CD4-positive, alpha-beta T cell treated with Interleukin-6 at 100 ng/mL for 8 hours (primary cell): ENCODE measurements at places on chromosomes 16 and 17.

DNA sequence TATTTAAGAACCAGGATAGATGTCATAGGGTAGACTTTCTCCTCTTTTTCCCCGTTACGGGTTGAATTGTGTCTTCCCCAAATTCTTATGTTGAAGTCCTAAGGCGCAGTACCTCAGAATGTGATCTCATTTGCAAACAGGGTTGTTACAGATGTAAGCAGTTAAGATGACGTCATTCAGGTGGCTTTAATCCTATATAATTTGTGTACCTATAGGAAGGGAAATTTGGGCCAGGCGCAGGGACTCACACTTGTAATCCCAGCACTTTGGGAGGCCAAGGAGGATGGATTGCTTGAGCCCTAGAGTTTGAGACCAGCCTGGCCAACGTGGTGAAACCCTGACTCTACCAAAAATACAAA is 99.5 kb upstream of the DHX40 start:
- no peak for DNase-seq

- no peak for DNase-seq
Measured at GRCh38 chr17:50850640-50851039, 15.3 kb downstream of the WFIKKN2 start.

DNA sequence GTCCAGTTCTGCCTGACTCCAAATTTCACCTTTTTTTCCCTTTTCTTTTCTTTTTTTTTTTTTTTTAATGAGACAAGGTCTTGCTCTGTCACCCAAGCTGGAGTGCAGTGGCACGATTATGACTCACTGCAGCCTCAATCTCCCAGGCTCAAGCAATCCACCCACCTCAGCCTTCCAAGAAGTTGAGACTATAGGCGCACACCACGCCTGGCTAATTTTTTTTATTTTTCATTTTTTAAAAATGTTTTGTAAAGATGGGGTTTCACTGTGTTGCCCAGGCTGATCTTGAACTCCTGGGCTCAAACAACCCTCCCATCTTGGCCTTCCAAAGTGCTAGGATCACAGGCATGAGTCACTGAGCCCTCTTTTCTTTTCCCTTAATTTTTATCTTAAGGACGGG is 33.4 kb upstream of the RBBP6 start:
- DNase-seq, result no peak

- no peak for DNase-seq
Measured at GRCh38 chr17:64185101-64185500, 55.2 kb upstream of the ERN1 start.

DNA sequence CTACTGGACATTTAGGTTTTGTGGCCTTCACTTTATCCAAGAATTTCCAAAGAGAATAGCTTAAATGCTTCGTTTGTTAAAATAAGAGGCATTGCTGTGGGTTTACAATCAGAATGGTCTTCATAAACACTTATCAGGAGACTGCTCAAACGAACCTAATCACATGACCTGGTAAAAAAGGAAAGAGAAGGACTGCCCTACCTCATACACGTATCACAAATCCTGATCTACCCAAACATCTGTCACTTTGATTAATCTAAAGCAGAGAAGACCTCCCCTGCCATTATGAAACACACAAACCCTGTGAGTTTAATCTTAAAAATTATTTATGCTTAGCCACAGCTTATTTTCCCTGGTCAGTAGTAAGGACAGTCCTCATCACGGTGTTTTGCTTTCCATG is 76.6 kb downstream of the PARN start:
- no peak for DNase-seq

DNA sequence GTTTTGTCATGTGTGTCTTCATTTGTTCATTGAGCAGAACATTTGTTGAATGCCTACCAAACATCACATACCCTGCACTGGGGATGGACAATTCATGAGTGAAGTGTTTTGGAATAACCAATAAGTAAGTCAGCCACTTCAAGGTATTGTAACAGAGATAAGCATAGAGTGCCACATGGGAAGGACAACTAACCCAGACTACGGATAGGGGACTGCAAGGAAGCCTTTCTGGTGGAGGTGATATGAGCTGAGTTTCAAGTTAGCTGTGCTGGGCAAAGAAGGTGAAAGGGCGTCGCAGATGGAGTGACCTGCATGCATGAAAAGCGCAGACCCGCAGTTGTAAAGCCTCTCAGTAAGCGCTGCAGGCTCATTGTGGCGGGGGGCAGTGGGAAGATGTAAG is 78.8 kb downstream of the TNRC6C start:
- no peak for DNase-seq

DNA sequence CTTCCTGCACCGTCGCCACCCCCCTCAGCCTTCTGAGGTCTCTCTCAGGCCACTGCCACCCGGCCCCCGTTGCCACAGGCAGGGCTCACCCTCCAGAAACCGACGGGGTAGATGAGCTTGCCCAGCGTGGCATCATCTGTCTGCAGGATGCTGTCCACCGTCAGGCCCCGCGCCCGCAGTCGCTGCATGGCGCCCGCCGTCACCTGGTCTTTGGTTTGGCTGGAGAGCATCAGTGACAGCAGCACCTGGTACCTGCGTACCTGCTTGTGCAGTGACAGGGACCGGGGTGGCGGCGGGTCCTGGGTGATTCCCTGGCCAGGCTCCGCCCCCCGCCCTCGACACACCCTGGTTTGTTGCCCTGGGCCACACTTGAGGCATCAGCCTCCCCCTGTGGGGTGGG is 3.1 kb downstream of the NTHL1 start:
- no peak for DNase-seq

- DNase-seq, result peak; percentile 28
Measured at GRCh38 chr17:2275722-2276121, 27.9 kb downstream of the SMG6 start.

DNA sequence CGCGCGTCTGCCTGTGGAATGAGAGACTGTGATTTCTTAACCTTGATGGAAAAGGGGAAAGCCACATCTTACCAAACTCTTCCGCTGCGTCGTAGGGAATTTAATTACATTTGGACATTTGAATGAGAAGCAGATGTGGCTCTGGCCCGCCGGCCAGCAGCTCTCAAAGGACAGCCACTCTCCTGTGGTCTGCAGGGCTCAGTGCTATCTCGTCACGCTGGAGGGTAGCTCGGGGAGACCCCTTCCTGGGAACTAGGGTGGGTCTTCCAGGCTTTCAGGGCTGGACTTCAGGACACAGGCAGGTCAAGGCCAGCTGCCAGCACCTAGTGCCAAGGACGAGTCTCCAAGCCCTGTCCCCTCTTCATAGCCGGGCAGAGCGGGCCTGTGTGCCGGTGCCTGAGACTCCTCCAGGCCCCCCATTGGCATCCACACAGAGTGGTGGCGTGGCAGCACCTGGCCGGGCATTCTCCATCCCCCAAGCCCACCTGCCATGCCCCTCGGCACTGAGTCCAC is 15.9 kb upstream of the TBX2 start:
- no peak for DNase-seq
